ENCODE measurements at places on chromosomes 3 and 15.
A peak's percentile ranks its signal among the peaks of the same experiment; 100 is the strongest.

GRCh38 chr3:10238345-10239183, 9.7 kb upstream of the TATDN2 start:
- H3K36me3 ChIP-seq: peaks cover 26% of the 10 kb centered on the region
- peaks cover 38% of the 10 kb centered on the region for H3K4me1 ChIP-seq
- no peaks in the 10 kb centered on the region for H3K27me3 ChIP-seq
- DNase-seq: peak; percentile 25
- H3K4me3 ChIP-seq: no peak overlapping the region

DNA sequence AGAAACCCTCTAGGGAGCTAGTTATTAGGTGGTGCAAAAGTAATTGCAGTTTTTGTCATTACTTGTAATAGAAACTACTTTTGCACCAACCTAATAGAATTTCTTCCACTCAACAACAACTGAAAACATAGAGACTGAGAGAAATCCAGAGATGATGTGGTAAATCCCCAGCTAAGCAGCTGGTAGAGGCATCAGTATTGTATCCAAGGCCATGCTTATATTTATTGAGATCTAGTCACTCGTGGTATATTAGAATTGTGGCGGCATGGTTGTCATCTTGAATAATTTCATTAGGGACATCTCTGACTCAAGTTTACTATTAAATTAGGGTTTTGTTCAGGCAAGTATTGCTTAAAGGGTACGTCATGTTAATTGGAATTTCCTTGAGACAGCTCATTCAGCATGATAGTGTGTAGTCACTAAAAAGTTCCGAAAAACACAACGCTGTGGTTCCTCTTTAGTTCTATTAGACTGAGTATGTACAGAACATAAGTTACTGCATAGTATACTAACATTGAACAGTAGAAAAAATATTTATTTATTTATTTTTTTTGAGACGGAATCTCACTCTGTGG, 35.3 kb downstream of the PAK2 start:
- H3K4me1 ChIP-seq: peaks cover 88% of the 10 kb centered on the region
- no peak for DNase-seq
- no peak overlapping the region for H3K4me3 ChIP-seq
- peaks cover 15% of the 10 kb centered on the region for H3K36me3 ChIP-seq

GRCh38 chr15:49492151-49492550, 69.1 kb downstream of the FGF7 start:
- no peaks in the 10 kb centered on the region for H3K36me3 ChIP-seq
- H3K4me3 ChIP-seq: no peak overlapping the region
- no peak for DNase-seq
- no peaks in the 10 kb centered on the region for H3K4me1 ChIP-seq
- H3K27ac ChIP-seq: no peak overlapping the region

DNA sequence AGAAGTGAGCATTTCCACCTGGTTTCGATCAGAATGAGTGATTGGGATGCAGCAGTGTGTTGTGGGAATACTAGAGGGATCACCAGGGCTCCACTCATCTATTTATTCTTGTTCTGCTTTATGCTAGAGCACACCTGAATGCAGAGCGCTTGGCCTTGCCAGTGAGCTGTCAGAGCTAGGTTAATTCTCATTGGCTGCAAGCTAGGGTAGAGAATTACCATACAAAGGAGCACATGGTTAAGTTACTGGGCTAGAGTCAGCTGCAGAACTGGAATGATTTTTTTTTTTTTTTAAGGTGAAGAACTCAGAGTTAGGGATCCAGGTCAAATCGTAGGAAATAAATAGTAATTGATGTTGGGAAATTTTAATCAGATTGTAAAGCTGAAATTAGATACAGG, 8.8 kb downstream of the EIF2AK4 start:
- no peak overlapping the region for H3K27ac ChIP-seq
- no peak overlapping the region for H3K4me3 ChIP-seq
- peaks cover 14% of the 10 kb centered on the region for H3K36me3 ChIP-seq
- no peaks in the 10 kb centered on the region for H3K27me3 ChIP-seq
- no peak for DNase-seq

GRCh38 chr3:126053513-126053912, 30.4 kb downstream of the SLC41A3 start:
- no peak for DNase-seq
- peaks cover 20% of the 10 kb centered on the region for H3K4me1 ChIP-seq
- H3K27me3 ChIP-seq: no peaks in the 10 kb centered on the region
- no peak overlapping the region for H3K4me3 ChIP-seq
- no peak overlapping the region for H3K27ac ChIP-seq

GRCh38 chr15:100100926-100101325, 240.8 kb downstream of the ADAMTS17 start:
- DNase-seq: no peak
- H3K4me1 ChIP-seq: no peaks in the 10 kb centered on the region
- H3K27me3 ChIP-seq: no peaks in the 10 kb centered on the region

DNA sequence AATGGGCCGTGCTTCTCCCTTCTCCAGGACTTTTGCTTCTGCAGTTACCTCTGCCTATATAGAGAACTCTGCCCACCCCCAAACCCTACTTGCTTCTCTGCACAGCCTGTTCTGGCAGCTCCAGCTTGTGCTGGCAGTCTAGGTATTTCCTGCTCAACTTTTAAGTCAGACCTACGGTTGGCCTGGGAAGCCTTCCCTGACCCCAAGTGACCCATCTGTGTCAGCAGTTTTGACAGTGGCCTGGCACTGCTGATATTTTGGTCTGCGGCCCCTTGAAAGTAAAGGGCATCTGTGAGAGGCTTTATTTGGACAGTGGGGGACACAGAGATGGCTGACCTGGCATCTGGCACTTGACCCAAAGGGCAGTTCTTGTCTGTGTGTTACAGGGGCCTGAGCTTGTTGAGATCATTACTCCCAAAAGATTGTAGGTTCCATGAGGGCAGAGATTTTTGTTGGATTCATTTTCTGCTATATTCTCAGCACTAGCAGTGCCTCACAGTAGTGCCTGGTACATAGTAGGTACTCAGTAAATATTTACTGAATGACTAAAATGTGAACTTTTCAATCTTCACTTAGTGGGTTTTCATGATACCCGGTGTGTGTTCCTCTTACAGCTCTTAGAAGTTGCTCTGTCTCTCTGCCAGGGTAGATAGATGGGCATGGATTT, 55.2 kb upstream of the TRAK1 start:
- H3K4me3 ChIP-seq: no peak overlapping the region
- peaks cover 20% of the 10 kb centered on the region for H3K4me1 ChIP-seq
- DNase-seq: no peak
- peaks cover 29% of the 10 kb centered on the region for H3K36me3 ChIP-seq

DNA sequence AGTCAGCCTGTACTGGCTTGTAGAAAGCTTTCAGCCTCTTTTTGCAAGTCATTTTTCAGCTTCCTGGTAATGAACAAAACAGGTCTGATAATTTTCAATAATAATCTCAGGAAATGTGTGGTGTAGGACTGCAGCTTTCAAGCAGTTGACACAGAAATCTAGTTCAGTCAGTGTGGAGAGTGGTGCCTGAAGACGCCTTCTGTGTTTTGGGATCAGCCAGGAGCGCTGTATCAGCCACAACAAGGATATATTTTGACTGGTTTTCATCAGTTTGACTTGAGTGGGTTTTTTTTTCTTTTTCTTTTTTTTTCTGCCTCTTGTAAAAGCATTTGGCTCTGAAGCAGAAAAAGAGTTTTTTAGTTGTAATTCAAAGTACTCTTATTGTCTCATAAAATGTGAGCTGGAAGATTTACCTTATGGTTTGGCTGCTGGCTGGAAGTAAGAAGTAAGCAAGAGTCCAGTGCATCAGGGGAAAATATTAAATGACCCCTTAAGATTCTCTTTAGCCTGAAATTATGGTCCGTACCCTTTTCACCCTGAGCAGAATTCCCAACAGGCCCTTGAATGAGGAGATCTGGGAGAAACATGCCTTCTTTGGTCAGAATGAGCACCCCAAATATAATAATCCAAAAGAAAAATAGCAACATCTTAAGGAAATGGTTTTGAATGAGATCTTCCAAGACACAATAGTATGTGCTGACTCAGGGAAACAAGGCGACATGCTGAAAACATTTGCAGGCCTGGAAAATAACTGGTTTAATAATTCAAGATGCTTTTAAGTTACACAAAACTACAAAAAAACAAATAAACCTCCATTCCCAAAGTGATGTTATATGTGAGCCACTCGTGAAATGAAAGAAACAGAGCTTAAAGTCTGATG, 332.7 kb upstream of the ADAMTS9 start:
- no peaks in the 10 kb centered on the region for H3K4me1 ChIP-seq
- H3K4me3 ChIP-seq: no peak overlapping the region
- H3K27ac ChIP-seq: no peak overlapping the region
- no peak for DNase-seq
- no peaks in the 10 kb centered on the region for H3K36me3 ChIP-seq
- no peaks in the 10 kb centered on the region for H3K27me3 ChIP-seq

DNA sequence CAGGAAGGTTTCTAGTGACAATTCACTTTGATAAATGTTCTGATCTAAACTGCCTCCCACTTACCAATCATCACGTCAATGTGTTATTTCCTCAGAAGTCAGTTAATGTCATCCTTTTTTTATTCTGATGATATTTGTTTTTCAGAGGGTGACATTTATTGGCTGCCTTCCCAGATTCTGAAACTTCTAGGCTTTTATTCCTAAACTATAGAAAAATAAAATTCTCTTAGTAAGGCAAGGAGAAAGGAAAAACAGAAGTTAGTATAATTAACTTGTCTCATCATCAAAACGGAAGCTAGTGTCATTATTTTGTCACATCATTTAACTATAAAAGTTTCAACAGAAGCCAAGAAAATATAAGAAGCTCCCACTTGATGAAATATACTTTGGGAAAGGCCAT, 100.0 kb upstream of the C3orf80 start:
- no peak overlapping the region for H3K4me3 ChIP-seq
- H3K36me3 ChIP-seq: no peaks in the 10 kb centered on the region
- DNase-seq: no peak
- H3K27ac ChIP-seq: no peak overlapping the region

- H3K36me3 ChIP-seq: peaks cover 45% of the 10 kb centered on the region
- no peak for DNase-seq
- peaks cover 27% of the 10 kb centered on the region for H3K4me1 ChIP-seq
- peak overlapping the region; percentile 77 for H3K27ac ChIP-seq
- no peaks in the 10 kb centered on the region for H3K27me3 ChIP-seq
- H3K4me3 ChIP-seq: no peak overlapping the region
These were observed 7.7 kb upstream of the FES start for GRCh38 chr15:90876512-90877170.

DNA sequence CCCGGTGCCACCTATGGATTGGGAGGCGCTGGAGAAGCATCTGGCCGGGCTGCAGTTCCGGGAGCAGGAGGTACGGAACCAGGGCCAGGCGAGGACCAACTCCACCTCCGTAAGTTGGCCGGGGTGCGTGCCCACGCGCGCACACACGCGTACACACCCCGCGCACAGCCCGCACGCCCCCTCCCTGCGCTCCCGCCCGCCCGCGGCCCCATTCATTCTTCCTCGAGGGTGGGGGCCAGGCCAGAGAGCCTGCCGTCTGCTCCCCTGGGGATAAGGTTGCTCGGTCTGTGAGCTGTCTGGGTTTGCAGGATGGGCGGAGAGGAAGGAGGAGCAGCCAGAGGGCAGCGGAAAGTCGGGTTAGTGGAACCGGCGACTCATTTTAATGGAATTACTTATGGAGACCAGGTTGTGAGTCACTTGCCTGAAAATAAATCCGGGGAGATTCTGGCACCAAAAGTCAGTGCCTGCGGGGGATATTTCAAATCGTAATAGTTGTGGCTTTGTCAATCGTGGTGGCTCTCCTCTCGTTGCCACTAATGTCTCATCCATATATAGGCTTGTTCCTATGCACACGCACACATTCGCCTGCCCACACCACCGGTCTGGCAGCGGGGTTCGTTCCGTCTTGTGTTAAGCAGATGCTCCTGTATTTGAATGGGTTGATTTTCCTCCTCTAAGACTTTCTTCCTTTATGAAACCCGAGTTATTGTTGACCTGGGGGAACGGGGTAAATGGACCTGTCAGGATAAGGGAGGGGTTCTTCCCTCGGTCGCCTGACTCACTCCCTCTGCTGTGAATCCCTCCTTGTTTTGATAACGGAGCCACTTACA, 223.4 kb upstream of the IL12A start:
- peaks cover 77% of the 10 kb centered on the region for H3K27me3 ChIP-seq
- no peak overlapping the region for H3K27ac ChIP-seq
- H3K4me1 ChIP-seq: peaks cover 16% of the 10 kb centered on the region
- no peak for DNase-seq
- peak overlapping the region; percentile 71 for H3K4me3 ChIP-seq

- no peak overlapping the region for H3K27ac ChIP-seq
- H3K27me3 ChIP-seq: no peaks in the 10 kb centered on the region
- DNase-seq: no peak
- H3K4me3 ChIP-seq: no peak overlapping the region
These were observed 187.9 kb downstream of the GHSR start for GRCh38 chr3:172260381-172260780.

GRCh38 chr3:174439331-174440252, 419.5 kb upstream of the NAALADL2 start:
- H3K36me3 ChIP-seq: no peaks in the 10 kb centered on the region
- DNase-seq: no peak

DNA sequence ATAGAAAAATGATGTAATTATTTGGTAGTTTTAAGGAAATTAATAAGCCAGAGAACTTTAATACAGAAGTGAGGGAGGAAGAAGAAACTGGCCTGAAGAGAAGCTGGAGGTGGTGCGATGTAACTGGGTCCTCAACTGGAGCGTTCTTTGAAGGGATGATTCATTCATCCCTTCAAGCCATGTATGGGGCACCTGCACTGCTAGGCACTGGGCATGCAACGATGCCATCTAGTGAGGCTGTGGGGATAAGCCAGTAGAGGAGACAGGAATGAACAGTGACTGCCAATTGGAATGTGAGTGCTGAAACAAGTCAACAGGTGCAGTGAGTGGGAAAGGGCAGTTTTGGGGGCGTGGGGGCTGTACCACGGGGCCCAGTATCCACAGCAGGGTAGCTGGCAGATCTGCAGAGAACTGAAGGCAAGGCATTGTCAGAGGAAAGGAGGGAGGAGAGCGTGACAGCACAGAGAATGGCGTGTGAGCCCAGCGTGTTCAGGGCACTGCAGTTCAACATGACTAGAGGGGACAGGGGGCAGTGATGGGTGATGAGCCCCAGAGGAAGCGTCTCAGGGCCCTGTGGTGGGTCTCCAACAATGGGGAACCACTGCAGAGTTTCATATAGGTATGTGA, 3.8 kb upstream of the KIF23 start:
- no peaks in the 10 kb centered on the region for H3K36me3 ChIP-seq
- no peak overlapping the region for H3K27ac ChIP-seq
- H3K4me3 ChIP-seq: no peak overlapping the region
- peaks cover 7% of the 10 kb centered on the region for H3K4me1 ChIP-seq

DNA sequence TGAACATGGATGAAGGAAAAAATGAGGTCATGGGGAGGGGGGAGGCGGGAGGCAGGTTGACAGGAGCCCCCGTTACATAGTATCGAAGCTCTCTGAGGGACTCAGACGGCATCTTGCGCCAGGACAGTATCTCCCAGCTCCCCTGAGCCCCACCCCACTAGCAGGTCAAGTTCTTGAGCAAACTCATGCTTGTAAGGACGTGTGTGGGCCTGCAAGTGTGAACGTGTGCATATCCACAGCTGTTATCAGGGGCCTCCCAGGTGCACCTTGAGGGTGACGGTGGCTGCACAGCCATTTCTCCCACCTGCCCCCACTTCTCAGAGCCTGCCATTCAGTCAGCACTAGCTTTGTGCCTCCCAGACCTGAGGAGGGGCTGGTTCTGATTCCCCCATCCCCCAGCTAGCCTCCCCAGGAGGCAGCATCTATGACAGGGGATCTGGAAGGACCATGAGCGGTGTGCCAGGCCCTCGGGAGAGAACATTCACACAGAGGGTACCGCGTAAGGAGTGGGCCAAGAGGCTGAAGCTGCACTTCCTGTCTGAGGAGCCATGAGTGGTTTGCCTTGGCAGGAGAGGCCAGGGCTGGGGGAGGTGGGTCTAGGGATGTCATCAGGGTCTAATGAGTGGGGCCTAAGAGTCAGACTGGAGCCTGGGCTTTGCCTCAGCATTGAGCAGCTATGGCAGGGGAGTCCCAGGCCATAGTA, 2.9 kb downstream of the SEMA3F start:
- H3K36me3 ChIP-seq: no peaks in the 10 kb centered on the region
- no peak overlapping the region for H3K27ac ChIP-seq
- H3K4me3 ChIP-seq: peak overlapping the region; percentile 22
- H3K4me1 ChIP-seq: peaks cover 5% of the 10 kb centered on the region
